ENCODE measurements at places on chromosomes 7 and 10.

DNA sequence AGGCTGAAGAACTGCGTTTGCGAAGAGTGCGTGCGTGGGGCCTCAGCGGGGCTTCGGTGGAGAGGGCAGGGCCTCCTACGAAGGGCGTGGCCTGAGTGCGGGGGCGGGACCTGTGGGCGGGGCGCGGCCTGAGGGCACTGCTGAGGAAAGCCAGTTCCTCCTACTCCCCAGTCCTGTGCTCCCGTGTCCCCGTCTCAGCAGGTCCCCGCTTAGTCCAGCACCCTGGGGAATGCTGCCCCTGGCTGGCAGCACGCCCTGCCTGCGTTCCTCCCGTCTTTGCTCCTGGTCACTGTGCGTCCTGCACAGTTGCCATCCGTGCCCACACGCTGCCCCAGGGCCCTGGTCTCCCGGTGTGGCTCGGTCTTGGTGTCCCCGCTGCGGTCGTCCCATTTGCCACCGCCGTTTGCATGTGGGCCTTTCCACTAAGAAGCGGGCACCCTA, 177.1 kb downstream of the ZNF248 start:
- DNase-seq: no peak

- no peak for DNase-seq
These were observed at the start of gene LYZL2 for GRCh38 chr10:30629653-30630052. Gene LYZL2, minus strand, starts transcription at chr10:30629753. Its CDS starts 2,838 bp downstream, at chr10:30626915.

GRCh38 chr10:89653410-89653869, 8.4 kb upstream of the PANK1 start:
- no peak for DNase-seq

- no peak for DNase-seq
These were observed 7.0 kb downstream of the PSAP start for GRCh38 chr10:71844084-71844483.

- no peak for DNase-seq
These were observed 392.6 kb downstream of the POM121L12 start for GRCh38 chr7:53428045-53428444.

DNA sequence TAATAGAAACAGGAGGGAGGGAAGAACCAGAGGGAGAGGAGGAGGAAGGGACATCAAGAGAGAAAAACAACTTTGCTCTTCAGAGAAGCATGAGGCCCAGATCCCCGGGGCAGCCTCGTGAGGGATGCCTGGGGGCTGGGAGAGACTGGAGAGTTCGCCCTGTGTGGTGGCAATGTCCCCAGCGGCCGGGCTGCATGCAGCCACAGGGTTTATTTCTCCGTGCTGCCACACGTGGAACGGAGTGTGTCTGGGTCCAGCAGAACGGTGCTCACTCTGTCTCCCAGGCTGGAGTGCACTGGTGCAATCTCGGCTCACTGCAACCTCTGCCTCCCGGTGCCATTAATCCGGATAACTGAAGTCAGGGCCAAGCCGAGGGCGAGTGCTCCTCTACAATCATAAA, 257.7 kb downstream of the ACTR3B start:
- DNase-seq: no peak

DNA sequence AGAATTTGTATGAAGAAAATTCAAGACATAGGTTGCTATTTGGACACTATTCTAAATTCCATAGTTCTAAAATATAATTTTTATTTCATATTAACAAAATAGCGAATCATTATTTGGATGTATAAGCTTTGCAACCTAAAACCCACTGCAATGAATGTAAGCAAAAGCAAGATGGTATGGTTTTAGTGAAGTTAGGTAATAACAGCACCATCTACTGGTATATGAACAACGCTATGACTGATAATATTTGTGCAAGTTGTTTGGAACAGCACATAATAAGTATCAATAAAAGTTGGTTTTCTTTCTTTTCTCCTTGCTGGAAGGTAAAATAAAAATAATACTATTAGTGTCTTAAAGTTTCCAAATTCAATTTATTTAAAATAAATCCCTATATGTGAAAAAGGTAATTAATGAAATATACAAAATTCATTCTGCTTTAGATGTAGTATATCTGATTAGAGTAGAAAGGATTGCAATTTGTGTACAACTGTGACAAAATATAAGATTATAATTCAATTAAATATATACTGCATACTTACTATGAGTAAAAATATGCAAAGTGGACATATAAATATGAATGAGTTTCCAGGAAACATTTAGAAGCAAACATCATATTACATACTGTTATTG, 79.0 kb upstream of the LSM8 start:
- no peak for DNase-seq
